ENCODE measurements at places on chromosomes 7 and 10. TPM values are rescaled to one million over a fixed set of nuclear protein-coding genes. Genes with fewer than 3 reads are reported as not detected.

The NOS3 gene
- 5.3 TPM for total RNA-seq

The ANKMY2 gene
- total RNA-seq: 5.7 TPM

The TFEC gene
- 0.73 TPM for total RNA-seq

The HMX2 gene
- total RNA-seq: not detected

The CXCL12 gene
- 0.16 TPM for total RNA-seq

The LLCFC1 gene
- total RNA-seq: not detected

The CYP2C8 gene
- total RNA-seq: 0.24 TPM

The OGDH gene
- total RNA-seq: 83.0 TPM

The SLC13A4 gene
- not detected for total RNA-seq

The LRRC4 gene
- 1.2 TPM for total RNA-seq

The VIPR2 gene
- total RNA-seq: 0.26 TPM

The ENKUR gene
- total RNA-seq: not detected

The VPS37D gene
- 0.16 TPM for total RNA-seq

The CUEDC2 gene
- 44.3 TPM for total RNA-seq

The NPM3 gene
- 265 TPM for total RNA-seq

The STOX1 gene
- total RNA-seq: 0.98 TPM

The SPDYE2B gene
- total RNA-seq: not detected

The CYP3A5 gene
- 0.20 TPM for total RNA-seq

The CALML5 gene
- not detected for total RNA-seq

The CNPY1 gene
- not detected for total RNA-seq

The PRLHR gene
- not detected for total RNA-seq

The PLAU gene
- total RNA-seq: 0.84 TPM

The GRID1 gene
- not detected for total RNA-seq

The PTPN20 gene
- 0.14 TPM for total RNA-seq

The HILPDA gene
- 18.4 TPM for total RNA-seq

The INPP5A gene
- 8.8 TPM for total RNA-seq

The CHAT gene
- not detected for total RNA-seq

The NT5C3A gene
- 35.9 TPM for total RNA-seq

The GJD4 gene
- total RNA-seq: not detected

The OPN1SW gene
- total RNA-seq: not detected

The MALRD1 gene
- total RNA-seq: not detected

The KNDC1 gene
- 0.05 TPM for total RNA-seq

Measured in activated T-cell treated with anti-CD3 and anti-CD28 coated beads, Interleukin-2, amount 50 U/mL, for 4 hours (primary cell).